B cell (primary cell): ENCODE measurements at places on chromosomes 2 and 18.

DNA sequence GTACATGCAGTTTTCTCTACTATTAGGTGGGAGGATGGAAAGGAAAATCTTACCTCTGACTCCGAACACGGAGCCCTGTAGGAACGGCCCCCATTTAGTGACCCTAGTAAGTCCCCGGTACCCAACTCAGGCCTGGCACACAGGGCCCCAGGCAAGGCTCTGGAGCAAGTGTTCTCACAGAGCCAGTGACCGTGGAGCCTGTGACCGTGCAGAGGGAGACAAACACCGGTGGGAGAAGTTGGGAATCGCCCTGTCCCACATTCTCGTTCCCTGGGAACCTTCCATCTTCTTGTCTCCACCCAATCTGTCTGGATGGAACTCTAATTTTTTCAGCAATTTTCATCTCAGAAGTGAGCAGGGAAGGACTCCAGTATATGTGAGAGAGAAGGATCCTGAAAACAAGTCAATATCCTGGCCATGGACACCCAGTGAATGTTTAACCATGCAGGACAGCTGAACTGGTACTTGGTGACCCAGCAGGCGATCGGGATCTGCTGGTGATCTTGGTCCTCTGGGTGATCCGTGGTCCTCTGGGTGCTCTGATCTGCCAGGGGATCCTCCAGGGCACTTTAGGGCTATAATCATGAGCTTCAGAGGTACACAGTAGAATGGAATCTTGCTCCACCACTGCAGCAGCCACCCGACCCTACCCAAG, 348.6 kb upstream of the ID2 start:
- no peak overlapping the region for H3K27ac ChIP-seq
- no peaks in the 10 kb centered on the region for H3K36me3 ChIP-seq
- H3K4me1 ChIP-seq: peaks cover 2% of the 10 kb centered on the region
- H3K27me3 ChIP-seq: no peaks in the 10 kb centered on the region
- no peak overlapping the region for H3K4me3 ChIP-seq

GRCh38 chr2:74381751-74382150, 1.6 kb upstream of the DCTN1 start:
- no peak for DNase-seq
- H3K27me3 ChIP-seq: no peaks in the 10 kb centered on the region
- no peak overlapping the region for H3K4me3 ChIP-seq
- peaks cover 13% of the 10 kb centered on the region for H3K4me1 ChIP-seq
- peaks cover 20% of the 10 kb centered on the region for H3K36me3 ChIP-seq

- no peaks in the 10 kb centered on the region for H3K4me1 ChIP-seq
- no peak overlapping the region for H3K27ac ChIP-seq
- no peaks in the 10 kb centered on the region for H3K36me3 ChIP-seq
- no peak for DNase-seq
- no peaks in the 10 kb centered on the region for H3K27me3 ChIP-seq
Observed at GRCh38 chr2:82124629-82125028, 1820.1 kb upstream of the LRRTM1 start.

- no peaks in the 10 kb centered on the region for H3K36me3 ChIP-seq
- no peak overlapping the region for H3K27ac ChIP-seq
- no peaks in the 10 kb centered on the region for H3K27me3 ChIP-seq
- no peak overlapping the region for H3K4me3 ChIP-seq
- no peak for DNase-seq
- H3K4me1 ChIP-seq: no peaks in the 10 kb centered on the region
Observed at GRCh38 chr2:15980605-15981098, 40.3 kb downstream of the MYCN start.

- no peak for DNase-seq
- H3K4me3 ChIP-seq: no peak overlapping the region
- no peaks in the 10 kb centered on the region for H3K36me3 ChIP-seq
- no peaks in the 10 kb centered on the region for H3K27me3 ChIP-seq
- H3K27ac ChIP-seq: no peak overlapping the region
- H3K4me1 ChIP-seq: no peaks in the 10 kb centered on the region
Observed at GRCh38 chr18:50138181-50139064, 56.5 kb downstream of the MYO5B start.
